ENCODE measurements at places on chromosomes 13 and 19.

GRCh38 chr13:60448907-60449510 lies 52.0 kb downstream of the TDRD3 start:
- peak; percentile 52 for DNase-seq

- DNase-seq, result peak; percentile 83
These were observed 7.1 kb downstream of the PCDH9 start for GRCh38 chr13:67223024-67223423.

DNA sequence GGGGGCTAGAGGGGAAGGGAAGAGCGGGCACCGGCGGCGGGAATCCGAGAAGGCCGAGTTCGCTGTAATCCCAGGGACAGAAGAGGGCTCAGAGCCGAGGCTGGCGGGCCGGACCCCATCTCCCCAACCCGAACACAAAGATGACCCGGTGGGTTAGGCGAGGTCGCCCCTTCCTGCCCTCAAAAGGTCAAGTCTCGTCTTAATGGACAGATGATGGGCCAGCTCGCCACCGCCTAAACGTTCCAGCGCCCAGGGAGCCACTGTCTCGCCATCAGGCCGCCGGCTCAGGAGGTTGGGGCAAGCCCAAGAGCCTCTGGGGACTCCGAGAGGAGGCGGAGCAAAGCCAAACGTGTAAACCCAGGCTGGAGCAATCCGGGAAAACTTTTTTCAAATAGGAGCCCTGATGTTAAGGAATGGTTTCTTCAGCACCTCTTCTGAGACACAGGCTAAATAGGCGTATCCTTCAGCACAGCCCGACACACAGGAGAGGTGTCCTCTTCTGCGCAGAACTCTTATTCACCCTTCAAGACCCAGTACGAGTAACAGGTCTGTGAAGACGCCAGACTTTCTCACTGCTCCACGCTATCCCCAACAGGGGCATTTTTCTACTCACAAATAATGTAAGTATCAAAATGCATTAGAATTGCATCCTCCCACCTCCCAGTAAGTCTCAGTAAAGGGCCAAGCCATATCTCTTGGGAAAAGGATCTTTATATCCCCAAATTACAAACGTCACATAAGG lies 6.3 kb upstream of the POU4F1 start:
- DNase-seq, result peak; percentile 44

GRCh38 chr19:19105365-19106055 lies 32.8 kb downstream of the TMEM161A start:
- no peak for DNase-seq

DNA sequence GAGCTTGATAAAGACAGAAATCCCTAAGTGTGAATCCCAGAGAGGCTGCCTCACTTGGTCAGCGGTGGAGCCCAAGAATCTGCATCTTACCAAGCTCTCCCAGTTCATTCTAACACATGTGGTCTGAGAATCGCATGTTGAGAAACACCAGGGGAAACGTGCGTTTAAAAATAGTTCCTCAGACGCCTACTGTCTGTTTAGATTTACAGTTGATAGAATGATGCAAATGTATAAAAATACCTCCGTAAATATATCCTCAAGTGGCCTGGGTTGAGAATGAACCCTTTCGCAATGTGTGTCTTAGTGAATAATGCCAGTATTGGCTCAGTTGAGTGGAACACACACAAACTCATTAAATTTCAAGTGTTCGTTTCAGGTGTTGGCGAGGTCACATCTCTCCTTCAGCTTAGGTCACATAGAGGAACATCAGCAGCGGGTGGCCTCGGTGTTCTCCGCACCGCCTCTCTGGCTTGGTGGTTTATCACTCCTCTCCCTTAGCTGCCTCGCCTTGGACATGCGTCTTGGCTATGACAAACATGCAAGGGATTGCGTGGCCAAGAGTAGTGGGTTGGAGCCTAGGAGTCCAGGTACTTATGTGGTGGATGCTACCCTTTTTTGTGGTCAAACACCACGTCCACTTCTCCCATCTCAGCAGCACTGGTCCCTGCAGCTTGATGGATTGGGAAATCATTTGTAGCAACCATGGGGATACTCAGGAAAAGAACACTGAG lies 117.6 kb upstream of the SPATA13 start:
- DNase-seq, result no peak

GRCh38 chr19:1282588-1283206 lies 3.0 kb upstream of the EFNA2 start:
- DNase-seq, result no peak

GRCh38 chr13:59501004-59501403 lies 662.7 kb downstream of the DIAPH3 start:
- no peak for DNase-seq

- DNase-seq, result no peak
These were observed 516.3 kb upstream of the HTR2A start for GRCh38 chr13:47413112-47413511.

- DNase-seq, result no peak
These were observed 2.7 kb upstream of the FAM174C start for GRCh38 chr19:1272423-1273262.

GRCh38 chr13:98751861-98752466 lies 508 bp downstream of the SLC15A1 start:
- no peak for DNase-seq

- DNase-seq, result no peak
These were observed 39.3 kb upstream of the RGCC start for GRCh38 chr13:41418027-41418426.

DNA sequence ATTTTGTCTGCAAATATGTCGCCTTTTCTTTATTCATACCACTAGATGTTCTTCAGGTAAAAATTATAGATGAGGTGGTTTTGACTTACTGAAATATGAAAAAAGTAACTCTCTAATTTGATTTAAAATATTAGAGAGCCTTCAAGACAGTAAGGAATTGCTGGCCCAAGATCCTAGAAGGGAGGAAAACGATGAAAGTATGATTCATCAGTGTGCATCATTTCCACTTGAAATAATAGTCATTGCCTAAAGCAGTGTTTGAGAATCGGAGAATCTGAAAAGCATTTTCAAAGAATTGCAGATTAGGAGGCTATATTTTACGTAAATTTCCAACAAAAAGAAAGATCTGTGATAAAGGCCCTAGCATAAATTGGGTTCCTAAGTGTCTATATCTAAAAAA lies 1707.9 kb upstream of the PRR20A start:
- no peak for DNase-seq

DNA sequence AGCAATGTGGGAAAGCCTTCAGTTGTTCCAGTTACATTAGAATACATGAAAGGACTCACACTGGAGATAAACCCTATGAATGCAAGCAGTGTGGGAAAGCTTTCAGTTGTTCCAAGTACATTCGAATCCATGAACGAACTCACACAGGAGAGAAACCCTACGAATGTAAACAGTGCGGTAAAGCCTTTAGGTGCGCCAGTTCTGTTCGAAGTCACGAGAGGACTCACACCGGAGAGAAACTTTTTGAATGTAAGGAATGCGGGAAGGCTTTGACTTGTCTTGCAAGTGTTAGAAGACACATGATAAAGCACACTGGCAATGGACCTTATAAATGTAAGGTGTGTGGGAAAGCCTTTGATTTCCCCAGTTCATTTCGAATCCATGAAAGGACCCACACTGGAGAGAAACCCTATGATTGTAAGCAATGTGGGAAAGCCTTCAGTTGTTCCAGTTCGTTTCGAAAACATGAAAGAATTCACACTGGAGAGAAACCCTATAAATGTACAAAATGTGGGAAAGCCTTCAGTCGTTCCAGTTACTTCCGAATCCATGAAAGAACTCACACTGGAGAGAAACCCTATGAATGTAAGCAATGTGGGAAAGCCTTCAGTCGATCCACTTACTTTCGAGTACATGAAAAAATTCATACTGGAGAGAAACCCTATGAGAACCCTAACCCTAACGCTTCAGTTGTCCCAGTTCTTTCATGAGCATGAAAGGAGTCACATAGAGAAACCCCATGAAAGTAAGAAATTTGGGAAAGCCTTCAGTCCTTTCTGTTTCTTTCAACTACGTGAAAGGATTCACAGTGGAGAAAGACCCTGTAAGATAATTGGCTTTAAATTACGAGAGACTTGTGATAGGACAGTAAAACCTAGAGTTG lies 20.1 kb downstream of the ZNF627 start:
- DNase-seq, result no peak

- no peak for DNase-seq
These were observed 358.5 kb upstream of the PCDH9 start for GRCh38 chr13:67588607-67589006.

- DNase-seq, result peak; percentile 78
These were observed 22.2 kb downstream of the CCDC169 start for GRCh38 chr13:36275190-36276002.

GRCh38 chr13:100596516-100596915 lies 7.9 kb upstream of the GGACT start:
- DNase-seq, result no peak

DNA sequence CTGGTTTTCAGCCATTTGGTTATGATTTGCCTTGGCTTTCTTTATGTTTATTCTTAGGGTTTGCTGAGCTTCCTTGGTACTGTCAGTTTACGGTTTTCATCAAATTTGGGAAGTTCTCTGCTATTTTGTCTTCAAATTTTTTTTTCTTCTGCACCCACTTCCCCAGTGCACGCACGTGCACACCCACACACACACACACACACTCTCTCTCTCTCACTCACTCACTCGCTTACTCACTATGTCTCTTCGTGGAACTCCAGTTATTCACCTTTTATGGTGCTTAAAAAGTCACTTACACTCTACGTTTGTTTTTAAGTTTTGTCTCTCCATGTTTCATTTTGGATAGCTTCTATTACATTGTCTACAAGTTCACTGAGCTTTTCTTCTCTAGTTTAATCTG lies 7.1 kb downstream of the AKAP11 start:
- DNase-seq, result peak; percentile 74

- no peak for DNase-seq
These were observed 14.2 kb downstream of the DPF1 start for GRCh38 chr19:38209671-38210457.

GRCh38 chr13:40206241-40207000 lies 460.0 kb downstream of the FOXO1 start:
- DNase-seq, result no peak

- DNase-seq, result peak; percentile 35
These were observed 2.3 kb downstream of the MATK start for GRCh38 chr19:3783660-3784584.

GRCh38 chr19:58471736-58472135 lies 4.4 kb upstream of the ZNF446 start:
- no peak for DNase-seq

- no peak for DNase-seq
These were observed 113.8 kb downstream of the TBC1D4 start for GRCh38 chr13:75368167-75368566.

DNA sequence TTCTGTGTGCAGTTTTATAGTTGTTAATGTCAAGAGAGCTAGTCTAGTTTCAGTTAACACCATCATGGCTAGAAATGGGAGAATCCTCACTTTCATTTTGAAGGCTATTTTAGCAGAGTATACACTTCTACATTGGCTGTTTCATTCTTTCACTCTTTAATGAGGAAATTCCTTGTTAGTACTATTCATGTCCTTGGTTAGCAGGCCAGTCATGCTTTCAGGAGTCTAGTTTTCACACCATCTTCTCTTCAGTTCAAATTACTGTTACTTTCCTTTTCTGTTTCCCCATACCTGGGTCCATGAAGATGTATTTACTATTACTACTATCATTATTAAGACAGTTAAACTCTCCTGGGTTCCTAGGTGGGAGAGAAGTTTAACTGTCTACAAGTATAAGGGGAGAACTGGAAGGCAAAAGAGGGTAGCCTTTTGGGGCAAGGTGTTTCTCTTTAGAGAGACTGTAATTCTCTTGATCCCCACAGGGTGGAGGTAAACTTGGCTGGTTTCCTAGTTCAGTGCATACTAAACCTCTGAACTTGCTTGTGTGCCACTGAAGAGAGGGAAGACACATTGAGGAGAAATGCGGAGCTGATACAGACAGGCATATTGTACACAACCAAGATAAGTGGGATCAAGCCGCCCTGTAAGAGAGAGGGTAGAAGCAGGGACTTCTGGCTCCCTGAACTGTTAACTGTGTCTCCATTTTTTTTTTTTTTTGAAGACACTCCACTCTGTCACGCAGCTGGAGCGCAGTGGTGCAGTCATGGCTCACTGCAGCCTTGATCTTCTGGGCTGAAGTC lies 41.3 kb upstream of the IGFL4 start:
- DNase-seq, result peak; percentile 62

DNA sequence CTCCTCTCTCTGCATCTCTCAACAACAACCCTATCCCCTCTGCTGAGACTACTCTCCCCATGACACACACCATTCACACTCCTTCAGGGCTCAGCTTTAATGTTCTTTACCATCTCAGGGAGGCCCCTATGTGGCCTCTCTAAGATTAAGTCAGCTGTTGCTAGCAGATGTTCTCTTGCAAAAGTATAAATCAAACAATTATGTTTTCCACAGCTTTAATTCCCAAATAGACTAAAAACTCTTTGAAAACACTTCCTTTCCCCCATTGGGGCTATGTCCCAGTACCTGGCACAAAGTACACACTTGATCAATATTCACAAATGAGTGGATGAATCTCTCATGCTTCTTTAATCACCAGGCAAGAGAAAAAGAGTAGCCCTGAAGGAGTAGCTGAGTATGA lies 5.1 kb downstream of the PEG3 start:
- no peak for DNase-seq

DNA sequence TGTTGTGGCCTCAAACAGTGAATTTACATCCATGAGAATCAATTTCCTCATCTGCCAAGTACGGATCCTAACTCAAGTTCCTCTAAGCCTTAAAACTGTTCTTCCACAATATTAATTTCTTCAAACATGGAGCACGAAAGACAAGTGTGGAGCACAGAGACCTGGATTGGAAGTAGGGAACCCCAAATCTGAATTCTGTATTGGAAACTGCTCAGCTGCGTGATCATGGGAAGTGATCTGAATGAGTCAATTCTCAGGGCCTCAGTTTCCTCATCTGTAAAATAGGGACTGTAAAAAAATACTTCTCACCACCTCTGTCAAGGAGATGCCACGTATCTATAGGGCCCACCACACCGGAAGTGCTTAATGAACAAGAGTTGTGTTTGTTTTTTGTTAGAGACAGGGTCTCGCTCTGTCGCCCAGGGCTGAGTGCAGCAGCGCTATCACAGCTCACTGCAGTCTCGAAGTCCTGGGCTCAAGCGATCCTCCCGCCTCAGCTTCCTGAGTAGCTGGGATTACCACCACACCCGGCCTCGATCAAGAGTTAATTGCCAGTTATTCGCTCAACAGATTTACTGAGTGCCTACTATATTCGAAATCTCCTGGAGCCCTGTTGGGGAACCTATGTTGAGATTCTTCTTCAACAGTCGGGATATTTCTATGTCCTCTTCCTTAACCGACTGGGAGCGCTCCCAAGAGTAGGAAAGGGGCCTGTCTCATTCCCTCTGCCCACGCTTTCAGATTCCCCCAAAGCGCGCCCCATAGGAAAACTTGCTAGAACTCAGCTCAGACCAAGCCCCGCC lies 1.6 kb downstream of the SERTAD3 start:
- DNase-seq, result no peak

GRCh38 chr19:5293612-5294378 lies 46.8 kb downstream of the PTPRS start:
- DNase-seq, result no peak

- no peak for DNase-seq
These were observed 61.3 kb downstream of the ENOX1 start for GRCh38 chr13:43725460-43725859.

- no peak for DNase-seq
These were observed 465.1 kb upstream of the SLC10A2 start for GRCh38 chr13:103531278-103531677.
